RPMI7951 (cell line): ENCODE measurements at places on chromosomes 2 and 18. TPM values are rescaled to one million over a fixed set of nuclear protein-coding genes. Genes with fewer than 3 reads are reported as not detected.

- DNase-seq: no peak
Observed at GRCh38 chr2:30185178-30185577, 38.4 kb downstream of the YPEL5 start.

The GALNT3 gene
- total RNA-seq: not detected in 2 replicates

GRCh38 chr2:203740871-203741281, 34.4 kb downstream of the CD28 start:
- DNase-seq: peak; percentile 72

The ABCB11 gene
- not detected in 2 replicates for total RNA-seq

DNA sequence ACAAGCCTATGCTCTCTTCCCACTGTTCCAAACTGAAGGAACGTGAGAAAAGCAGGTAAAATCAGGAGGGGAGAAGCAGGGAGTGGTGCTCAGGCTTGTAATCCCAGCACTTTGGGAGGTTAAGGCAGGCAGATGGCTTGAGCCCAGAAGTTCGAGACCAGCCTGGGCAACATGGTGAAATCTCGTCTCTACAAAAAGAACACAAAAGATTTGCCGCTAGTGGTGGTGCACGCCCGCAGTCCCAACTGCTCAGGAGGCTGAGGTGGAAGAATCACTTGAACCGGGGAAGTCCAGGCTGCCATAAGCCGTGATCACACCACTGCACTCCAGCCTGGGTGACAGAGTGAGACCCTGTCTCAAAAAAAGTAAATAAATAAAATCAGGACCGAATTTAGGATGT, 1.3 kb upstream of the TMSB10 start:
- no peak for DNase-seq

DNA sequence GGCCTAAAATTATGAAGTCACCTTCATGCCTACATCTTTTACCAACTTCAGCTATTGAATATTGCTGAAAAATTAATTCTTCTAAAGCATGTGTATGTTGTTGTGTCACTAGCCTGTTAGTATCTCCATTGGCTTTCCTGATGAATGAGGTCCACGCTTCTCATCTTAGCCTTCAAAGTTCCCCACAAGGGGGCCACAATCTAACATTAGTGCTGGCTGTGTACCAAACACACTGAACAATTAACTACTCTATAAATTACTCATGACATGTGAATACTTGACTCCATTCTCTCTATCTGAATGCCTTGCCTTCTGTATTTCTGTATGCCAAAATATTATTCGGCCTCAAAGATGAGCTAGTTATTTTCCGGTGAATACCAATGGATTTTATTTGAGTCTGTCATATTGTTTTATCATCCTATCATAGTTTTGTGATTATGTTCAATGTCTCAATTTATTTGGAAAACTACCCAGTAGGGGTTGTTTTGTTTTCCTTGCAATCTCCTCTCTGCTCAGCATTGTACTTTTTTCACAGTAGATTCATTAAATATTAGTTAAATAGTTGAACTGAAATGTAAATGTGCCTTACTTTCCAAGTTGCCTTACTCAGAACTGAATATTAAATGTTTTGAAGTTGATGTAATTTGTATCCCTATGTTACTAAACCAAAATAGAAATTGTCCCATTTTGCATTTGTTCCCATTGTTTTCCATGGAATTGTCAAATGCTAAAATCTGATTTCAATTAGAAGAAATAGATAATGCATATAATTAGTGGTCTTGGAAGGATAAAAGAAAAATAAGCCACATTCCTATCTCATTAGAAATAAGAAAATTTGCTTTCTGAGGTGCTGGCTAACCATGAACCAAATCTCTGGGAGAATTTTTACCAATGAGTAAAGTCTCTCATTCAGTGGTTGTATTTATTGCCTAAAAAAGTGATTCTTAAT, 208.4 kb upstream of the COL3A1 start:
- peak; percentile 76 for DNase-seq

DNA sequence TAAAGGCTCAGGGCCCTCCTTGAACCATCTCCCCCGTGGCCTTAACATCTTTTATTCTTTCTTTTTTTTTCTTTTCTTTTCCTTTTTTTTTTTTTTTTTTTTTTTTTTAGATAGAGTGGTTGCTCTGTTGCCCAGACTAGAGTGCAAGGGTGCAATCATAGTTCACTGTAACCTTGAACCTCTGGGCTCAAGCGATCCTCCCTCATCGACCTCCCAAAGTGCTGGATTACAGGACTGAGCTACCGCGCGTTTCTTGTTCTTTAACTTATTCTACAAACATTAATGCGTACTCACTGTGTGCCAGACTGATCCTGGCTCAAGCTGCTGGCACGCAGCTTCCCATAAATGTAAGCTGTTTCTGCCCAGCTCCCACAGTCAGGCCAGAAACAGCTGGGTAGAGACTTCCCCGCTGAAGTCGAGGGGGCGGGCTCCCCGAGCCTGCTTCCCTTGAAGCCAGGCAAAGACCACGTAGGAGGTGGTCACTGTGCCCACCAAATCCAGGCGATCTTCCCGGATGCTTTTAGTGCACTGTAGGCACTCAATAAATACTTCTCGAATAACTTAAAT, 29.2 kb upstream of the ATP6V1B1 start:
- DNase-seq: no peak

The TRIM43B gene
- total RNA-seq: not detected in 2 replicates

GRCh38 chr2:195392446-195393336, 264.3 kb upstream of the SLC39A10 start:
- DNase-seq: no peak

The PSMA8 gene
- total RNA-seq: not detected in 2 replicates

DNA sequence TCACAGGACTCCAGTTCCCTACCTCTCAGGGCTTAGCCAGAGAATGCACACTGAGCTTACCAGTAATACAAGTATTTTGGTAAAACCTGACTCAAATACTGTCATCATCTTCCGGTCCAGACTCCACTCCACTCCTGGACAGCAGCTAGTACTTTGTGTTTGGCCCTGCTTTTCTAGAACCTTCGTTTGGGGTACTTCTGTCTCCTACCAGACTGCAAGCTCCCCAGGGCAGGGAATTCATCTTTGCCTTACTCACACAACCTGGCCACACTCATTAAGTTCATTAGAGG, 108.9 kb upstream of the CDC42EP3 start:
- peak; percentile 64 for DNase-seq

The PTPRN gene
- total RNA-seq: 3.2 and 4.4 TPM in 2 replicates

GRCh38 chr2:157746234-157746950, 117.7 kb upstream of the ACVR1C start:
- DNase-seq: peak; percentile 31

The NT5C1B gene
- total RNA-seq: not detected in 2 replicates

DNA sequence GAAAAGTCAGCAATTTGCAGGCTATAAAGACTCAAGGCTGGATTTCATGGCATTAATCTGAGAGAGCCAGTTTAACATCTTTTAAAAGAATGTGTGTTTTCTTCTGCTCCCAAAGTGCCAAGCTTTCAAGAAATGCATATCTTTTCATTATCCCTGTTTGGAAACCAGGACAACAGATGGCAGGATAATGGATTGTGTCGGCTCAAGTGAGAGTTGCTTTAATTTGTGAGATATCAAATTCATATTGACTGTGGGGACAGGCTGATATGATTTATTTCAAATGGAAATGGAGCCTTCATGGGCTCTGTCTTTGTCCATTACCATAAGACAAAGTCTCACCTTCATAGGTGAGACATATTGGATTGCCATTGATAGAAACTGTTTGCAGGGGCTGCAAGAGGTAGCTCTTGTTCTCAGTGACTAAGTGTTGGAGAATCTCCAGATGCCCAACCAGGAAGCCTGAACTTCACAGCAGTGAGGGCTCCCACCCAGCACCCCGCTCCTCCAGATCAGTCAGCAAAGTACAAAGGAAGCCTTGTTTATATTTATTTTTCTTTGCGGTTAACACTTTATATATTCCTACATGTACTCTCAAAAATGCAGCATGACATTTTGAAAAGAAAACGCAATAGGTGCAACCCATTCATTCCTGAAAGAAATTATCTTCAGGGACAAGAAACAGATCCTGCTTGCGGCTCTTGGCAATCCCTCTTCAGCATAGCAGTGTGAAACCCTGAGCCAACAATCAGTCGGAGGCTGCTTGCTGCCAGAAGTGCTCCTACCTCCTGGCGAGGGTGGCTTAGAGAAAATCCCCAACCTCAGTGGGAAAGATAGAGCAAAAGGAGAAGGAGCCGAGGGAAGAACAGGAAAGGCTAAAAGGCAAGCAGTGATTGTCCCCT, 65.8 kb upstream of the ATL2 start:
- DNase-seq: peak; percentile 59

DNA sequence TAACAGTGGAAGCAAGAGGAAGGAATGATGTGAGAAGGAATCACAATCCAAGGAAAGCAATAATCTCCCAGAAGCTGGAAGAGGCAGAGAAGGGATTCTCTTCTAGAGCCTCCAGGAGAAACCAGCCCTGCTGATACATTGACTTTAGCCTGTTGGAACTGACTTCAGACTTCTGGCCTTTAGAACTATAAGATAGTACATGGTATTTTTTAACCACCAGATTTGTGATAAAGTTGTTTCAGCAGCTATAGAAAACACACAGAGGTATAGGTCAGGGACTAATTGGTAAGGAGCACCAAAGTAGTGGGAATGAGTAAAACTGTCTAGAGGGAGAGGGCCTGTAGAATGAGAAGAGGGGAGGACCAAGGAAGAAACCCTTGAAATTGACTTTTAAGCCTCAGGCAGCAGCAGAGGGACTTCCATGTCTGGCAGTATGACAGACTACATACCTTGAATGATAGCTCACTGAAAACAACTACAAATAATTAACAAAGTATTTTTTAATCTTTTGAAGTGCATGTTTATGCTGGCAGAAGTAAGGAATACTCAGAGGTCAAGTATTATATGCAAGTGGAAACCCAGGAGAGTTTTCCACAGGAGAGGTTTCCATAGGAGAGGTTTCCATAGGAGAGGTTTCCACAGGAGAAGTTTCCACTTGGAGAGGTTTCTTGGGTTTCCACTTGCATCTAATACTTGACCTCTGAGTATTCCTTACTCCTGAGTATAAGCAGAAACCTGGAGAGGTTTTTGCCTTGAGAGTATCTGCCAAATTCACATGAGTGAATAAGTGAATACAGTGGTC, 33.8 kb upstream of the TMEM17 start:
- no peak for DNase-seq

- DNase-seq: peak; percentile 83
Observed at GRCh38 chr2:176130147-176130956, 847 bp downstream of the HOXD8 start.

DNA sequence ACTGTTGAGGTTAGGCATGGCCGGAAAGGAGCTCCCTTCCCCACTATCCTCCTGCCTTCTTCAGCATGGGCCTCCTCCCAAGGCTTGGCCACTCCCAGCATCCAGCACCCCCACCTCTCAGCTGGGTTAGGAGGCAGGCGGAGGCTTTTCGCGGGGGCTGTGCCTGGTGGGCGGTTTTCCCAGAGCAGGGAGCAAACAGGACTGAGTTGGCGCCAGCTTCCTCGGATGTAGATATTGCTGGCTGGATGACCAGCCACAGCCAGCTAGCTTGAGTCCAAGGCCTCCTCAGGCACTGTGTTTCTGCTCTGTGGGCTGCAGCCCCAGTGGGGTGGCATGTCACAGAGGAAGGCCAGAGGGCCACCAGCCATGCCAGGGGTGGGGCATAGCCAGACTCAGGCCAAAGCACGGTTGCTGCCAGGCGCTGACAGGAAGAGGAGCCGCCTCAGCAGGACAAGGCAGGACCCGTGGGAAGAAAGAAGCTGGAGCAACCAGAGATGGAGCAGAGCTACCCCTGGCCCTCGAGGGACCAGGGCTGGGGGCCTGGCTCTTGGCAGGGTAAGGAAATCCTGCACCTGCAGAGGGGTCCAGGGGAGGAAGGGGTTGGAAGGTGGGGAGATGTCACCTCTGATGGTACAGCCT, at the start of gene TCF23:
TSS of gene TCF23 (plus strand) at position 204 of the 639 bp plus-strand sequence. CDS start at position 334, 130 bp downstream.
- no peak for DNase-seq

The C1QL2 gene
- total RNA-seq: not detected in 2 replicates

DNA sequence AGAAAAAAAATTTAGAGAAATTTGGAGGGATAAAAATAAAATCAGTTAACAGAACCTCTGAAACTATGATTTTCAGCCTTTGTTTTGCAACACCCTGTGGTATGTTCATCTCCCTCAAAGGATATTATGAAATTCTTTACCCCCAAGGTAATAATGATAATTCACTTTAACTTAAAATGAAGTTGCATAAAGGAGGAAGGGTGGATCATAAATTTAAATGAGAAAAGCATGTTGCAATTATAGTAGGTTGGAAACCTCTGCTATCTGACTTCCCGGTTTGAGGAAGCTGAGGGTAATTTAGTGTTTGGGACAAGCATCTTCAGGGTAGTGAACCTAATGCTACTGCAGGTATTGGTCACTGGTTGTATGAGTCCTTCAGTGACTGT, 102.9 kb downstream of the BABAM2 start:
- no peak for DNase-seq

GRCh38 chr2:8271461-8271860, 410.4 kb upstream of the ID2 start:
- DNase-seq: no peak

- DNase-seq: peak; percentile 1
Observed at GRCh38 chr18:33201509-33201926, 239.0 kb downstream of the CCDC178 start.

GRCh38 chr2:177651833-177652232, 259.3 kb downstream of the AGPS start:
- no peak for DNase-seq

DNA sequence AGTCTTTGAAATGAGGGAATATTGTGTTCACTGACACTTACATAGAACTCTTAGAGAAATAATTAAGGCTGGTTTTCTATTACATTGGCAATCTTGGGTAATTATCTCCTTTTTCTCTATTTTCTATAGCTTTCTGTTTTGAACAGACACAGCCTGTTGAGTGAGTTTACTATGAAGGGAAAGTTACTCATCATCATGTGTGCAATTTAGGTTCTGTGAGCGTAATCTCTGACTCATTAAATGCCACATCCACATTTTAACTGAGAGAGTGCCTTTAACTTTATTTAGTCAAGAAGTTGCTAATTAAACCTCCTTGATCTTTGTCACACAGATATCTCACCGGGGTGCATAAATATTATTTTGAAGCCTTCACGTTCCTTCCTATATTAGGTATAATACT, 174.0 kb upstream of the SLC8A1 start:
- DNase-seq: peak; percentile 54
